ENCODE measurements at places on chromosomes 5 and 9. TPM values are rescaled to one million over a fixed set of nuclear protein-coding genes. Genes with fewer than 3 reads are reported as not detected.

Gene RAB14
- 114 TPM for polyA plus RNA-seq

Gene CCDC192
- polyA plus RNA-seq, result 0.79 TPM

Gene ANKRD18B
- not detected for polyA plus RNA-seq

Gene TAS2R1
- not detected for polyA plus RNA-seq

Gene DNAI1
- polyA plus RNA-seq, result 3.2 TPM

Gene ISOC1
- polyA plus RNA-seq, result 30.7 TPM

Gene EQTN
- polyA plus RNA-seq, result 0.40 TPM

Gene MSMP
- polyA plus RNA-seq, result not detected

DNA sequence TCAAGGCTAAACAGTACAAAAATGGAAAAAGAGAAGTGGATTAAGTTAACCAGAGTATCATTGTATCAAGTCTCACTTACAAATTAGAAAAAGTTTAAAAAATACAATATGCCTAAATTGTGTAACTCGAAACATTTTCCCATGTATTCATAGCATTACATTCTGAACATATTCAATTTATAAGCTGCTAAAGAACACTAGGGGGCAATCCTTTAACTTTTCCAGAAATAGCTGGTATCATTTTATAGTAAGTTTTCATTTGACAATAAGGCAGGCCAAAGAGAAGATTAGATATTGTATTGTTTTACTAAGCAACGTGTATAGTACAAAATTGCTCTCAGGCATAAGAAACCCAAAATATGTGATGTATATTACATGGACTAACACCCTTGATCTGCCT is 234.6 kb downstream of the ADGRV1 start:
- no peak for DNase-seq

- no peak for DNase-seq
Measured at GRCh38 chr5:104763216-104763615, 1200.6 kb upstream of the NUDT12 start.

DNA sequence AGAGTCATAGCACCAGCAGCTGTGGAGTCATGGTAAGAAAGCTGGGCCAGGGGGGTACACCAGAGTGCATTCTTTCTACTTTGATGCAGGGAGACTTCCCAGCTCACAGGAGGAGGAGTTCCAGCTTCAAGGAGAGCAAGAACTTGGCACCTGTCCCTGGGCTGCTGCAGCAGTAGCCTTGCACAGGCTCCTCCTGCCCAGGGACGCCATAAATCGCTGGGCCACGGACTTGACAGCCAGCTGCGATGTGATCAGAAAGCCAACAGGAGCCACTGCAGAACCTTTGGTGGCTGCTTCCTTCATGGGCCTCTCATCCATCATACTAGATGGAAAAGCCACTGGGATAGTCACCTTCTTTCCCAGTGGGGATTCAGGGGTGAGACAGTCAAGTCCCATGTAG is 234.7 kb downstream of the NMUR2 start:
- DNase-seq, result no peak

- DNase-seq, result peak; percentile 77
Measured at GRCh38 chr5:135191084-135191826, 157.2 kb upstream of the PITX1 start.

- DNase-seq, result no peak
Measured at GRCh38 chr5:149412783-149413476, 33.8 kb upstream of the IL17B start.

GRCh38 chr5:28313321-28313951 is 1275.0 kb upstream of the CDH9 start:
- DNase-seq, result no peak

DNA sequence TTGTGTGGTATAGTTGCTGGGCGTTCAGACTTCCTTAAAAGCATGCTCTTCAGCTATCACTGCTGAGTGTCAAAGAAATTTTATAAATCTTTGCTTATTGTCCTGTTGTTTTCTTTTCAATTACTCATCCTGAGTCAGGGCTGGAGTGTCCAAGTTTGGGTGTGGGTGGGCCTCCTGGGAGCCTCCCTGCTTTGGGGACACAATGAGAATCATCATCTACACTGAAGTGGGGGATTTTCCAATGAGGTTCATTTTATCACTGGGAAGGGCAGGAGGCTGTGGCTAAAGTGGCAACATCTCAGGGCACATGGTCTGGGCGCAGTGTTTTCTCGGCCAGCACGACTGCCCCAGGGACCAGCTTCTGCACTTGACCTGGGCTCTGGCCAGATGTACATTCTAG is 19.5 kb downstream of the GFPT2 start:
- no peak for DNase-seq

DNA sequence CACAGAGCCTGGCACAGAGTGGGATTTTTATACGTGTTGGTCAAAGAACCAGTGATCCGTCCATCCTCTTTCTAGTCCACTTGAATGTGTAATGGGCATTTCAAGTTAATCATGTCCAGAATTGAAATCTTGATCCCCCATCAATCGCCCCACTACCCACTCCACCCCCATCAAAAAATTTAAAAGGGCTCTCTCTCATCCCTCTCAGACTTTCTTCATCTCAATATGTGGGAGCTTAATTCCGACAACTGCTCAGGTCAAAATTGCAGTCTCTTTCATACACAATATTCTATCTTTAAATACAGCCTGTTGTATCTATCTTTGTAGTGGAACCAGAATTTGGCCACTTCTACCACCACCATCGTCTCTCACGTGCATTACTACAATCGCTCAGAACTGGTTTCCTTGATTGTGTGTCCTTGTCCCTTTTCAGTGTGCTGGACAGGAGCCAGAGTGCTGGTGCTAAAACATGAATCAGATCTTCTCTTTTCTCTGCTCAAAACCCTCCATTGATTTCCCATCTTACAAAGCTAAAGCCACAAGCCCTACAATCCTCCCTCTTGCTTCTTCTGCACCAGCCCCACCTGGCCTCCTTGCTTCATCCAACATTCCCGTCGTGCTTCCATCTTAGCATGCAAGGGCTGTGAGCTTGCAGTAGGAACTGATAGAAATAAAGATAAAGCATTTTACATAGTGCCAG is 786 bp upstream of the KIF3A start:
- no peak for DNase-seq

DNA sequence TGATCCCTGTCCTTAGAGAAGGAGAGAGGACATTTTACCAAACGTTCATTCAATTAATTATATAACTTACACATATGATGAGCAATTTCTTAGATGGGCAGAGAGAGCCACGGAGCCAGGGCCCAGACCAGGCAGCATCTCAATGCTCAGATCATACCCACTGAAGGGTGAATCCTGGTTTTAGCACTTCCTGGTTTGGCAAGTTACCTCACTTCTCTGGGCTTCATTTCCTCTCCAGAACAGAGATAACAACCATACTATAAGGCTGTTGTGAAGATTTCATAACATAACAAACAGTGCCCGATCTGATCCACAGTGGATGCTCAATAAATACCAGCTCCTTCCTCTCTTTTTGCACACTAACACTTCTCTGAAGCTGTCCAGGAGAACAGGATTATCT is 271.1 kb downstream of the DENND1A start:
- DNase-seq, result no peak

DNA sequence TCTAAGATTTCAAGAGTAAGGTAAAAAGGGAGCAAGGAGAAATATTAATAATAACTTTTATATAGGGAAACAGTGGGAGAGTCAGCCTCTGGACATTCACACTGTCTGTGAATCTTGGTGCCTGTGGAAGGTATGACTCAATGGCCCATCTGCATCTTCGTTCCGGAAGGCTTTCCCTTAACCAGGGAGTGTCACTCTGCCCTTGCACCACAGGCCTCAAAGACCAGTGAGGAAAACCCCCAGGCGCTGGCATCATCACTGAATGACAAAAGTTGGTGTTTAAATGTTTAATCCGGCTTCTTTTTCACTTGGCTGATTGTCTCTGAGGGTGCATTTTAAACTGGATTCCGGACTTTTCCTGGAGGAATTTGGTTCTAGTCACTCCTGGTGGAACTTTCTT is 522.4 kb upstream of the TLE4 start:
- no peak for DNase-seq

DNA sequence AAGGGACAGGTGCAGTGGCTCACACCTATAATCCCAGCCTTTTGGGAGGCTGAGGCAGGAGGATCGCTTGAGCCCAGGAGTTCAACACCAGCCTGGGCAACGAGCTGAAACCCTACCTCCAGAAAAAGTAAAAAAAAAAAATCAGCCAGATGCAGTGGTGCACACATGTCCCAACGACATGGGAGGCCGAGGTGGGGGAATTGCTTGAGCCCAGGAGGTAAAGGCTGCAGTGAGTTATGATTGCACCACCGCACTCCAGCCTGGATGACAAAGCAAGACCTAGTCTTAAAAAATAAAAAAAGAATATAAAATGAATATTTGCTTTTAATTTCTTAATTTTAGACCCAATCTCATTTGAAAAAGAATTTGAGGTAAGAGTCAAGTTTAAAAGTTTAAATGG is 143.5 kb downstream of the LPAR1 start:
- DNase-seq, result no peak

DNA sequence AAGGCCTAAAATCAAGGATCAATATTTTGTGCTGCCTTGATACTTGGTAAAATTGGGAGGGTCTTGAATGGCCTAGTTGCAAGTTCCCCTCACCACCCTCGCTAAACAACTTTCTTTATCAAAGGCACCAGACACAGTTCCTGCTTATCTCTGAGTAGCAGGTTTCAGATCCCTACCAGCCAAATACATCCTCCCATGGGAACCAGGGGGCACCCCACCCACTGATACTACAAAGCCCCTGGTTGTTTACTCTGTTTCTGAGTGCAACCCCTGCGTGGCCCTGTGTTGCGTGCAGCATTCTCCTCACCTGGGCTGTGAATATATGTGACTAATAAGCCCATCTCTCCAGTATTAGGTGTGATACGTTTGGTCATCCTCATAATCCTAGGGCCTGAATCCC is 314.9 kb downstream of the DRD1 start:
- DNase-seq, result no peak

- DNase-seq, result no peak
Measured at GRCh38 chr5:77239126-77239741, 28.8 kb downstream of the PDE8B start.

- DNase-seq, result no peak
Measured at GRCh38 chr5:57442080-57442839, 40.4 kb downstream of the ACTBL2 start.

DNA sequence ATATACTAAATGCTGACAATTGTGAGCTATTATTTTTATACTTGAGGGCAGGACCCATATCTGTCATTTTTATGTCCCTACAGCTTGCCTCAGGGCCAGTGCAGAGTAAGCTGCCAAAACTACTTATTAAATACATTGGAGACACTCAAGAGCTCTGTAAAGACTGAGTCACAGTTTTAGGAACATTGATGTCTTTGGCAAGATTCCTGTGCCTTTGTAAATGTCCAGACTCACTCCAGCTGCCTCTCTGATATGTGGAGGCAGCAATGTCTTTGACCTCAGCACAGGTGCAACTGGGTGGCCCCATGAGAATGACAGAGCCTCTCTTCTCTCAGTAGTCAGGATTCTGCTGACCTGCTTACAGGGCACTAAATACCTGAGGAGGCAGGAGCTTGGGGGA is 363.2 kb downstream of the OSTF1 start:
- DNase-seq, result peak; percentile 42

DNA sequence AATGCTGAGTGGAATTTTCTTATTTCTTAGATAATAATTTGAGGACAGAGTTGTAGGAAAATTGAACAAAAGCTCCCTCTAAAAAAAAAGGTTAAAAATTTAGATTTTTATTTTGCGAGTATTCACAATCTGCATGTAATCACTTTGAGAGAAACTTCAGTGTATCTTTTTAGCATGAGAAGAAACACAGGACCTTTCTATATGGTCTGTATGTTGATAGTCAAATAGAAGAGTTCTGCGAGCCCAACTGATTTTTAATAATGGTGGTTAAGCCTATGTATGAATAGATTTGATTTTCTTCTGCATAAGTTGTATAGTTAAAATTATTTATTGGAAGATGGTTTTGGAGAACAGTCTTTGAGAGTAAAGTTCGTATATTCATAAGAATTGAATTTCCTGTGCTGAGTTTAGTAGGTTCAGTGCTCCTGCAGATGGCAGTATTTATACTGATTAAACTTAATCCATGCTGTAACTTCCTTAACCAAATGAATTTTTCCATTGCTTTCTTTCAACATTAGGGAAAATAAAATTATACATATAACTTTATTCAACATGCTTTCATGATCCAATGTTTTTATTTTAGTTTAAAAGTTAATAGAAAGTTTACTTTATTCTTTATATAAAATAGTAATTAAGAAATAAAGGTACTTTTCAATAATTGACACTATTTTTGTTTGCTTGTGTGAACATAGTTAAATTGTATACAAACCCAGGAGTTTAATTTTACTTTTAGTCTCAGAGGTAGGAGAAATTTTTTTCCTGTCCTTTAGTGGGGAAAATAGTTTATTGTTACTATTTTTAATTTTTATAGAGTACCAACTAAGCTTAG is 19.6 kb downstream of the TCERG1 start:
- DNase-seq, result no peak

GRCh38 chr5:6190838-6191237 is 187.5 kb downstream of the MED10 start:
- DNase-seq, result no peak

GRCh38 chr9:133107961-133108793 is 12.9 kb downstream of the RALGDS start:
- DNase-seq, result no peak

DNA sequence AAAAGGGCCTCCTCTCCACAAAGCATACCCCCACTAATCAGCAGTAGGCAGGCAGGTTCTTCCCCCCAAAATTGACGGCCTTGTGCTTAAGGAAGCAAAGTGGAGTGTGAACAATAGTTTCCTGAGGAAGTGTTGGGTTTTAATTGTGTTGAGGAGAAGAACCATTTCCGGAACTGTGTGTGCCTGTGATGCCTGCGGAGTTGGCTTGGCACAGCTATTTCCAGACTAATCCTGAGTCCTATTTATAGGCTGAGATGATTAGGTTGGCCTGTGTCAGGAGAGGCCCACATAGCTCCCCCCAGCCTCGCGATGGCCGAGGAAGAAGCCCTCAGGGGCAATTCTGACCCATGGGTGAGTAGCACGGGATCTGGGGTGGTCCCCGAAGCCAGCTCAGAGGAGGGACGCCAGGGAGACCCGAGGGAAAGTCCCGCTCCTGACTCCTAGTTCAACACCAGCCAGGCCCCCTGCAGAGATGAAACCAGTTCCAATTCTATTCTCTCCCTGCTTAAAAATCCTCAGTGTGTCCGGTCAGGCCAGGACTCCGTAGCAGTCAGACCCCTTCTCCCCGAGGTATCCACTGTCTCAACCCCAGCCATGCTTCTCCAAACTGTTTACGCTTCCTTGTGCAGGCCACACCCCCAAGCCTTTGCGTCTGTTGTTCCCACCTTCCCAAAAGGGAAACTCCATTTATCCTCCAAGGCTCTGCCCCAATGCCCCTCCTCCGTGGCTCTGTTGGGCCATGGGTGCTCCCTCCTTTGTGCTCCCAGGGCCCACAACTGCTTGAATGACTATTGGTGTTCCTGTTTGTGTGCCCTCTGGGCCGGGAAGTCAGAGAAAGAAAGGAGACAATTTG is 18.1 kb downstream of the GSN start:
- DNase-seq, result no peak

- no peak for DNase-seq
Measured at GRCh38 chr9:78971540-78971939, 600.2 kb upstream of the TLE4 start.

GRCh38 chr9:108511307-108511706 is 344.5 kb downstream of the ACTL7B start:
- DNase-seq, result no peak

GRCh38 chr9:95791286-95791685 is 84.2 kb upstream of the ERCC6L2 start:
- DNase-seq, result no peak

- DNase-seq, result no peak
Measured at GRCh38 chr5:159992566-159992965, 16.4 kb upstream of the TTC1 start.
